ENCODE measurements at places on chromosomes 11 and 22. TPM values are rescaled to one million over a fixed set of nuclear protein-coding genes. Genes with fewer than 3 reads are reported as not detected.

THY1 gene
- total RNA-seq: 7.8 TPM

CCT8L2 gene
- total RNA-seq: not detected

- no peak for DNase-seq
Measured at GRCh38 chr11:126163074-126163700, 48.3 kb downstream of the RPUSD4 start.

- peak; percentile 21 for DNase-seq
Measured at GRCh38 chr11:134355656-134356055, 23.9 kb downstream of the GLB1L2 start.

DNA sequence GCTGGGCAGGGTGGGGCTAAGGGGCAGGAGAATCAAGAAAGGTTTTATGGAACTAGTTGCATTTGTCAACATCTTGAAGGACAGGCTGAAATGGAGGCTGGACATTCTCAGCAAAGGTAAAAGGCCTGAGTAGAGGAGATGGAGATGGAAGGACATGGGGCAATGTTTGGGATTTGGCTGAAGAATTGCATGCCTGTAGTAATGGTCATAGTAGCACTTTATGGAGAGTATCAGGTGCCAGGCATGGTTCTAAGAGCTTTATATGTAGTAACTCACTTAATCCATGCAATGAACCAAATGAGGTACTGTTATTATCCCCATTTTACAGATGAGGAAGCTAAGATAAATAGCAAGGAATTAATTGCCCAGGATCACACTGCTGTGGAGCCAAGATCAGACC is 23.9 kb downstream of the BMAL1 start:
- no peak for DNase-seq

RELT gene
- total RNA-seq: 11.7 TPM

SEC14L6 gene
- 17.2 TPM for total RNA-seq

DNA sequence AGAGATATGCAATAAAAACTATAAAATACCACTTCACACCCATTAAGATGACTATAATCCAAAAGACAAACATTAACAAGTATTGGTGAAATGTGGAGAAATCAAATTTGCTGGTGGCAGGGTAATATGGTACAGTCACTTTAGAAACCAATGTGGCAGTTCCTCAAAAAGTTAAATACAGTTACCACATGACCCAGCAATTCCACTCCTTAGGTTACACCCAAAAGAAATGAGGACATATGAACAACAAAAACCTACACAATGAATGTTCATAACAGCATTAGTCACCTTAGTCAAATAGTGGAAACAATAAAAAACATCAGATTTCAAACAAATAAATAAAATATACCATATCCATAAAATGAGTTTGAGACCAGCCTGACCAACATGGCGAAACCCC is 52.6 kb downstream of the RDX start:
- no peak for DNase-seq

DNA sequence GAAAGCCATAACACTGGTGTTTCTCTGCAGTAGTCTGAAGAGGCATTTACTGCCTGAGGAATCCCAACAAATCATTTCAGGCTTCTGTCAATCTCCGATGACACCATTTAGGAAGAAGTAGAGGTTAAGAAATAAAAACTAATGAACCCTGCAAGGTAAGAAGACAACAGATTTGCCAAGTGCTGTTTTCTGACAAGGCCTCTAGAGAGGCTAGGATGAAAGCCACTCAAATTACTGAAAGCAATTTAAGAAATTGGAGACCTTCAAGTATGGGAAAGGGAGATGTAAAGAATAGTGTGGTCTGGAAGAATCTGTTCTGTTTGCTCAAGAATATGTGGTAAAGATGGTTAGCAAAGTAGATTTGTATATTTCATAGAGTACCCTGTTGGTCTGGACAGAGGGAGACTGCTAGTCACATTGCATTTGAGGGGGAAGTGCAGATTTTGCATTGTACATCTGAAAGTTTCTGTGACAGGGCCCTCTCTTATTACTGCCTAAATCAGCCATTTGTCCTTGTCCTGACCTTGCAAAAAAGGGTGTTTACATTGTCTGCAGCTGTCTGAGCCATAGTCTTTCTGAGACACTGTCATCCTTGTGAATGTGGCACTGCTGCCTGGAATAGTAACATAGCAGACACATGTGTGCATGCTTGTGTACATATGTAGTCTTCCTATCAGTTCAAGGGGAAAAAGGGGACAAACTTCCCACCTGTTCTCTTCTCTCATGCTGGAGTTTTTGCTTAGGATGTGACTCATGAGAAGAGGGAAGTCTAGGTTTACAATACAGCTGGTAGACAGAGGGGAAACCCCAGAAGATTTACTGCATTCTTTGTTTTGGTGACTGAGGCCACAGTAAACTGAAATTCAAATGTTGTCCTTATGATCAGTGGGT is 640.2 kb upstream of the KIRREL3 start:
- DNase-seq: no peak

GRCh38 chr11:117045196-117045595 is 53.0 kb downstream of the SIK3 start:
- DNase-seq: no peak

DNA sequence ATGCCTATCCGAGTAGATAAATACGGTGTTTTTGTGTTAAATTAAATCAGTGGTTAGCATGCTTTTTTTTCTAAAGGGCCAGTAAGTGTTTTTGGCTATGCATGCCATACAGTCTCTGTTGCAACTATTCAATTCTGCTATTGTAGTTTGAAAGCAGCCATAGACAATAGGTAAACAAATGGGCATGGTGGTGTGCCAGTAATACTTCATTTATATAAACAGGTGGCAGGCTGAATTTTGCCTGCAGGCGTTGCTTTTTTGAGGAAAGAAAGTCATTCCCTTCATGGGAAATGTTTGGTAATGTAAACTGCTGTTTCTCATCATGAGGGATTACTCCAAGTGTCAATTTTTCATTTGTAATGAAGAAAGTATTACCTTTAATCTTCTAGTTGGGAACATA is 106.5 kb downstream of the TMEM135 start:
- DNase-seq: no peak

GCAT gene
- 8.8 TPM for total RNA-seq

GRCh38 chr22:17631076-17631565 is 2.6 kb upstream of the ATP6V1E1 start:
- no peak for DNase-seq

GDPD4 gene
- not detected for total RNA-seq

USH1C gene
- total RNA-seq: not detected

DNA sequence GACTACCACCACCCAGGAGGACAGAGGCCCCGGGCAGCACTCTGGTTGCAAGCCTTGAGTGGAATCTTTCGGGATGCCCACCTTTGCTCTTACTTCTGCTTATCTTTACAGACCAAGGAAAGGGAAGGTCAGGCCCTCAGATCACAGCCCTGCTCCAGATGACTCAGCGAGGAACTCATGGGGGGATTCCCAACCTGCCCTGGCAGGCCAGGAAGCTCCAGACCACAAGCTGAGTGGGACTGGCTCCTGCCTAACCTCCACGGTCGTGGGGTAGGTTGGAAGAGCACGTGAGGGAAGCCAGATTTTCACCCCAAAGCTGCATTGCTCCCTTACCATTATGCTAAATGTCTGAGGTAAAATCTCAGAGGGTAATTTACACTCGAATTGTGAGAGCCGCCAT is 11.8 kb downstream of the TBC1D10A start:
- no peak for DNase-seq

- DNase-seq: no peak
Measured at GRCh38 chr11:115255006-115255762, 249.0 kb downstream of the CADM1 start.

GRCh38 chr11:113137713-113138529 is 176.5 kb upstream of the TTC12 start:
- no peak for DNase-seq

C1QTNF4 gene
- total RNA-seq: 0.55 TPM

DNA sequence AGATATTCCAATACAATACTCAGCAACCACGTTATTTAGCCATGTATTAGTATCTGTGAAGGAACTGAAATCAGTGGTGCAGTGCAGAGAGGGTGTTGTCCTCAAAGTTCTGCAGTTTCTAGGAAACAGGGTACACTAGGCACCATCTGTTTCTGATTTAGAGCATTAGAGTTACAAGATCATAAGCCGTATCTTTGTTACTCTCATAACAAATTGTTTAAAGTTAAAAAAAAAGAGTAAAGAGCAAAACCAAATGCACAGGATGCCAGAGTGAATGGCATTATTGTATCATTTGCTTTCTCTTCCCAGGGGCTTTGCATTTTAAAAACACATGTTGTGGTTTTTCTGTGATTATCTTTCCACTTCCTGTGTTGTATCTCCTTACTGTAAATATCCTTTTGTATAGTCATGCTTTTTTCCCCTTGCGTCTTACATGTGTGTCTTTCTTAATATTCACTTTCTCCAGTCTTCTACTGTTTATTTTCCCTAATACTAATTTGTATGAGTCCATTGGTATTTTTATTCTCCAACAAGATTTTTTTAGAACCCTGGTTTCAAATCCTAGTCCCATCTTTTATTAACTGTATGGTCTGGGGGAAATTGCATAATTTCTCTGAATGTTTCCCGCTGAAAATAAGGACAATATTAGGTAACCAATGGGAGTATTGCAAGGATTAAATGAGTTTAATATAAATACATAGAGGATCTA is 15.2 kb upstream of the NUP160 start:
- no peak for DNase-seq

DNA sequence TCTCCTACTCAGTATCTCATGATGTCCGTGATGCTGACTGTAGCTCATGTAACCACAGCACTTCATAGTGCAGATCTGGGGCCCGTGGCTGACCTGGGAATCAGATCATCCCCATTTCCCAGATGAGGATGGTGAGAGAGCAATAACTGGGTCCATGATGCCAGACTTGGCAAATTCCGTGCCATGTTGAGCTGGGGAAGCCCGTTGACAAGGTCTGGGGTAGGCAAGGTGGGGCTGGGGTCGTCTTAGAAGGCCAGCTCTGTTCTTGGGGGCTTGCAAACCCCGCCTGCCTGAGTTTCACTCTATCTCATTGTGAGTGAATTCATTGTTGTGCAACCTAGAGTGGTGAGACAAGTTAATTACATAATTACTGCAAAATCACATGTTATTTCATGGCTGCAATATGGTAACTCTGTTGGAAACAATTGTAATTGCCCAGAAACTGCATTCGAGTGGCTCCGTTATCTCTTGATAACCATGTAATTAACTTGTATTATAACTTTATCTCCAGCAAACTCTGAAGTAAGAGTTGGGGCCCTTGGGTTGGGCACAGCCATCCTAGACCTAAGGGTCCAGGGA is 41.7 kb downstream of the LMO1 start:
- peak; percentile 53 for DNase-seq

GRCh38 chr11:6084587-6084986 is 22.9 kb upstream of the OR56B4 start:
- DNase-seq: no peak

RASL10A gene
- 0.72 TPM for total RNA-seq

- no peak for DNase-seq
Measured at GRCh38 chr11:20075627-20076026, 84.6 kb downstream of the DBX1 start.

DNA sequence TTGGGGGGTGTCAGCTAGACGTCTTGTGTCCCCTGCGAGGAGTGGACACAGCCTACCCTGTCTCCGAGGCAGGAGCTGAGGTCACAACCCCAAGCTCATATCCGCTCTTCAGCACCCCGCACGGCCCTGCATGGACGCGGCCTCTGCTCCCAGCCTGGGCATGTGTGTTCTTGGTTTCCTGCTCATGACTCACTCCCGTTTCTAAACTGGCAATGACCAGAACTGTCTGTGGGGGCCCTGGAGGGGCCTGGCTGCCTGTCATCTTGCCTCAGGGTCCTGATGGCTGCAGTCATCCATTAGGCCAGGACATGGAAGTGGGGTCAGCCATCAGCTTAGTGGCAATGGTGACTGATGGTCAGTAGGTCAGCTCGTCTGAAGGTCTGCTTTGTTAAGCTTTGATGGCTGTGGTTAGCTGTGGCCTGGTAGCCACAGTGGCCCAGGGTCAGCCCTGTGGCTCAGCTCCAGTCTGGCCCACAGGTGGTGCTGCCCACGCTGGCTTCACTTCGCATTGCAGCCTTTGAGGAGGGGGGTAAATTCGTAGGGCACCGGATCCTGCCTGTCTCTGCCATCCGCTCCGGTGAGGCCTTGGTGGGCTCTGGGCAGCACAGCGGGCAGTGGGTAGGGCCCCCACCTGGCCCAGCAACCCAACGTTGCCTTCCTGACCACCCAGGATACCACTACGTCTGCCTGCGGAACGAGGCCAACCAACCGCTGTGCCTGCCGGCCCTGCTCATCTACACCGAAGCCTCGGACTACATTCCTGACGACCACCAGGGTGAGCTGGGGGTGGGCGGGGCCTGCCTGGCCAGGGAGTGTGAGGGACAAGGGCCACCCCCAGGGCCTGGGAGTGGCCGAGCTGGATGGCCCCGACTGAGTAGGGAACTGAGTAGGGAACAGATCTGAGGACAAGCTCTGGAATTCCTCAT is 12.0 kb downstream of the PLCB3 start:
- DNase-seq: peak; percentile 65

- DNase-seq: peak; percentile 21
Measured at GRCh38 chr11:69512136-69512535, 30.7 kb downstream of the LINC01488 start.

POLD3 gene
- total RNA-seq: 16.7 TPM

GRCh38 chr11:78510025-78510596 is 64.6 kb downstream of the NARS2 start:
- DNase-seq: no peak

ART5 gene
- 1.2 TPM for total RNA-seq

DNA sequence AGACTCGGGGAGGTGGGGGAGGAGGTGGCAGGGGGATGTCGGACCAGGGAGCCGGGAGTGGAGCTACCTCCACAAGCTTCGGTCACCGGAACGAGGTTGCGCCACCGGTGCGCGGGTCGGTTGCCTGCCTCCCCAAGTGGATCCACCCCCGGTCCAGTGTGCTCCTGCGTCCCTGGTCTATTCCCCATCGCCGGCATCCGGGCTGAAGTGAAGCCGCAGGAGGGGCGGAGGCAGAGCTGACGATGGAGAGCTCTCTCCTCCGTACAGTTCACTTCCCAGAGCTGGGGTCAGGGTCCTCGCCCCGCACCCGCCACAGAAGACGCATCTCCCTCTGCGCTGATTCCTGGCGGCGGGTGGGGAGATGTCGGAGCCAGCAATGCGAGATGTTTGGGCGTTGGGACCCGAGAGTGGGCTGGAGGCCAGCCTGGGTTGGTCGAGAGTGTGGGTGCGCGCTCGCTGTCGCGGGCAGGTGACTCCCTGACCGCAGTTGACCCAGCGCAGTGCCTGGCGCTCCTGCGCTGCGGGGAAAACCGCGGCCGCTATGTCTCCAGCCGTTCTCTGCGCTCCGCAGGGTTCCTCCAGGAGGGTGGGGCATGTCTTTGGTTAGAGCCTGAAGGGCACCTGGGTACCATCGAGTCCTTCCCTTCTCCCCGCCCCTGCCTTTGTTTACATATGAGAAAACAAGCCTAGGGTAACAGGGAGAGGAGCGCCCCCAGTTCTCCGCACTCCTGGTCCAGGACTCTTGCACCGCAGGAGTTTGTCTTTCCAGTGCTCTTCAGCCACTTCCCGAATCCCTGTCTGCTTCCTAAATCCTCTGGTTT is 1.7 kb downstream of the C11orf96 start:
- peak; percentile 71 for DNase-seq
